ENCODE measurements at places on chromosomes 5 and 9.

DNA sequence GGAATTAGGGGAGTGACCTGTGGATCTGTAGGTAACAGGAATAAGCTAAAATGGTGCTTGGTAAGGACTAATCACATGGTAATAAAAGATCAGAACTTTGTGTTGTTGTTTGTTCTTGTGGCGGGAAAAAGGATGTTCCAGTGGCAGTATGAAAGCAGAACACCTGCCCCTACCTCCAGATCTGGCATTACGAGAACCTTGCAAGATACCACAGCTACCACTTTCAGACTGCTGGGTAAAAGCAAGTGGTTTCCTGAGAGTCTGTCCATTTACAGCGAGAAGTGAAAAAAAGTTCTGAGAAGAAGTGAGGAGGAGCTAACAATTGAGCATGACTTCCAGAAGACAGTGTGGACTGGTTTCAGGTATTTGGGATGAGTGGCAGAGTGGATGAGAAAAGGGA, 252.5 kb downstream of the TLE4 start:
- DNase-seq = no peak

- DNase-seq = no peak
Measured at GRCh38 chr9:89690334-89690912, 85.6 kb downstream of the GADD45G start.

DNA sequence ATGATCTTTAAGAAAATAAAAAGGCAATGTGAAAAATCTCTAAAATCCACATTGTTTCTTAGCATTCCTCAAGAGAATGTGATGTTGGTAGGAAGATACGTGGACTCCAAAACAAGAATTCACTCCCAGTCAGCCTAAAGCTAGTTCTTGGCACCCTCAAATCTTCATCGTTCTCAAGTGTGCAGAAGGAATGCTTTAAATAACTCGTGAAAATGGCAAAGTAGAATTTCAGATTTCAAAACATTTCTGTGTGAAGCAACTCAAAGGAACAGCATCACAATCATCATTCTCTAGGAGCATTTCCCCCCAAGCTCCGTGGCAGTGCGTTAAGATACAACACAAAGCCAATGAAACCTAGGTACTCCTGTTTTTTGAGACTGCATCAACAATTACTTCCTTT, 185.1 kb upstream of the DMAC1 start:
- DNase-seq = no peak

DNA sequence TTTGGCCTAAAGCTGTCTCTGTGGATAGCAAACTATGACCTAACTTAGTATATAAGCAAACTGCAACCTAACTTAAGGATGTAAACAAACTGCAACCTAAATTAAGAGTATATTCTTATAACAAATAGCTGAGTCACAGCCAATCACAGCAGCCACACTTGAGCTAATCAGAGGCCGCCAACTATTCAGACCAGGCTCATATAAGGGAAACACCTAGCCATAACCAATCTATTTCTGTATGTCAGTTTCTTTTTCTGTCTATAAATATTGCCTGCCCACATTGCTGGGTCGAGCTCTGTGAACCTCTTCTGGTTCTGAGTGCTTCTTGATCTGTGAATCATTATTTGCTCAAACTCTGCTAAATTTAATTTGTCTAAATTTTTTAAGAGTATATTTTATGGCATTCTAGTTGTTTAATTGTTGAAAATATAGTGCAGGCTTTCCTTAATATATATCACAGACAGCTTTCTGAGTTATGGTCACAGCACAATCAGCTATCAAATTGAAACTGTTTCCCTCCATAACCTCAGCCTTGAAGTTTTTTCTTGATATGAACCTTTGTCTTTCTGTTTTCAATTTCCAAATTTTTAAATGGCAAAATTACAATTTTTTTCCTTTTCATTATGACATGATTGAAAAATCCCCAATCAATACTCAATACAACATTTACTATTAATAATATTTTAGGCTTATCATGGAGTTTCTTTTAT, 327.1 kb upstream of the NUDT12 start:
- DNase-seq = no peak

DNA sequence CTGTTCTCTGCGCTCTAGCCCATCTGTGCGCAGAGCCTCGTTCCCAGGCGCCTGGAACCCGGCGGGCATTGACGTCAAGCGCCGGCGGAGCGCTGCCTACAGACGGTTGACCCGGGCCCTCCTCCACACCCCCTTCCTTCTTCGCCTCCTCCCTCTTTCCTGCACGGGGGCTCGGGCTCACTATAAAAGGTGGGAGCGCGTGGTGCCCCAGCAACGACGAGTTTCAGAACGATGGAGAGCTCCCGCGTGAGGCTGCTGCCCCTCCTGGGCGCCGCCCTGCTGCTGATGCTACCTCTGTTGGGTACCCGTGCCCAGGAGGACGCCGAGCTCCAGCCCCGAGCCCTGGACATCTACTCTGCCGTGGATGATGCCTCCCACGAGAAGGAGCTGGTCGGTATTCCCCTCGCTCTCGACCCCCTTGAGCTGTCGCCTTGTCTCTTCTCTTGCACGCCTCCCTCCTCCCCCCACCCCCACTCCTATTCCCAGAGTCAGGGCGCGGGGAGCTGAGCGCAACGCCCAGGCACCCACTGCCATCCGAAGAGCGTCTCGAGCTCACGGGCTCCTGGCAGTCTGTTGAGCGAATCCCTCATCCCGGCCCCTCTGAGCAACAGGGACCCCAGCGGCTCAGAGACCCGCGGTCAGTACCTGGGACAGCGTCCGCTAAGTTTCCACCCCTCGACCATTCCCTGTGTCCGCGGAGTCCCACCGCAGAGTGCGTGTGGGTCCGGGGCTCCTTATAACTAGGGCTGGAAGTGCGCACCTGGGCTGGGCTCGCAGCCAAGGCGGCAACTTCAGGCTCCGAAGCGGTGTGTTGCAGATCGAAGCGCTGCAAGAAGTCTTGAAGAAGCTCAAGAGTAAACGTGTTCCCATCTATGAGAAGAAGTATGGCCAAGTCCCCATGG, at the start of gene CARTPT:
Gene CARTPT, plus strand, starts transcription at position 213 of the 902 bp plus-strand sequence. Its CDS starts 19 bp downstream, at position 232.
- DNase-seq = no peak

GRCh38 chr5:33806738-33807442, 84.9 kb downstream of the ADAMTS12 start:
- no peak for DNase-seq
